ENCODE measurements at places on chromosomes 7 and 10. TPM values are rescaled to one million over a fixed set of nuclear protein-coding genes. Genes with fewer than 3 reads are reported as not detected.

- DNase-seq = no peak
These were observed 567.2 kb downstream of the ATRNL1 start for GRCh38 chr10:115660391-115660790.

GRCh38 chr7:77281780-77282478 lies 82.3 kb upstream of the FGL2 start:
- no peak for DNase-seq

DNA sequence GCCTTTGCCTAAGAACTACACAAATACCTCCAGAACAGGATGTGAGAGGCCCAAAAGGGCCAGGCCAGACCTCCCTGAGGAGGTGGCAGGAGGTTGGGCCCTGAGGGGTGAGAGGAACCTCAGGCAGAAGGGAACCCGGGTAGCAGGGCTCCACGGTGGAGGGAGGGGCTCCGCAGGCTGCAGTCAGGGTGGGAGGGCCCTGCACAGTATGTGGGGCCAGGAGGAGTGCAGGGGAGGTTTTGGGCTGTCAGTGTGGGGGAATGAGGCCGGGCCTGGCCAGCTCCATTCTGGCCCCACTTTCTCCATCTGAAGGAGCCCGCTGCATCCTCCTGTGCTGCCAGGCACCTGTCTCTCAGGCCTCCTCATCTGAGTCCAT lies 25.9 kb downstream of the DNAJB12 start:
- no peak for DNase-seq

DNA sequence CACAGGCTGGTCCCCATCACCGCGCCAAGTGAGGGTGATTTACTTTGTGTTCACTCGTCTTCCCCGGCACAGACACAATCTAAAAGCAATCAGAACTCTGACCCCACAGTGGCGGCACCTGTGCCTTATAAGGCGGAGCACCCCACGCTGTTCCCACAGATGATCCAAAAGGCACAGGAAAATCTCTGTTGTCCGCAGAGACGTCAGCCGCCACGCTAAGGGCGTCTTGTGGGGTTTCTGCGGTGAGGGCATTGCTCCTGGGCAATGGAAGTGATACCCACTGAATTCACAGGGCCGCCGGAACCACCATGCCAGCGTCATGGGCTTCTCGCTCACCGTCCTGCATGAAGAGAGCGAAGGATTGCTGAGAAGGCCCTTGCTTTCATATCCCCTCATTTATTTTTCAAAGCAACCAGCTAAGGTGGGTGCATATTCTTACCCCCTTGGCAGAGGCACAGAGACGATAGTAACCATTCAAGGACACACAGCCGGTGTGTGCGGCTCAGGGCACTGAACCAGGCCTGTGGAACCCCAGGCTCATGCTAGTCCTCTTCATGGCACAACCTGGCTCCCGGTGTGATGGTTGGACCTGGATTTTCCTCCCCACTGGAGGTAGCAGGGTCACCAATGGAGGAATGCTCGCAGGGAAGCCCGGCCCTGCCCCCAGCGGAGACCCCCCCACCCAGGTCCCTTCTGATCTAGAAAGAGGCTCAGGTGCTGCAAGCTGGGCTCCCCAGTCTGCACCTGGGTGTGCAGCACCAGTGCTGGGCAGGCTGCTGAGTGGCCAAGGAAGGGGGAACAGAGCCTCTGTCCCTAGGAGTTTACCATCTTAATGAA lies 279.0 kb downstream of the TCERG1L start:
- DNase-seq = no peak

DNA sequence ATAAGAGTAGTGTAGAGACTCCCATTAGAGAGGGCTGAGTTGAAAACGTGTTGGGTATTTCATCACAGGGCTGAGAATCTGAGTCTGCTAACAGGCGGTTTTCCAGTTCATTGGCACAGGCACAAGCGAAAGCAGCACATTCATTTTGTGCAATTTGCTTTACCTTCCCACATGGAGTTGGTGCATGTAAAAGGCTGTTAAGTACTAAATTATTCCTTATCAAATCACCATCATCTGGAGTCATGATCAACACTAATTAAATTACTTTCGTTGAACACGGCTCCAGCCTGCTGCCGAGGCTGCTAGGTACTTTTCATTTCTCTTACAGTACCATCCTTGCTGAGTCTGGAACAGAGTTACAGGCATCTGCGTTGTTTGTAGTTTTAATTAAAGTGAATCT lies 43.8 kb downstream of the ETV1 start:
- DNase-seq = no peak

DNA sequence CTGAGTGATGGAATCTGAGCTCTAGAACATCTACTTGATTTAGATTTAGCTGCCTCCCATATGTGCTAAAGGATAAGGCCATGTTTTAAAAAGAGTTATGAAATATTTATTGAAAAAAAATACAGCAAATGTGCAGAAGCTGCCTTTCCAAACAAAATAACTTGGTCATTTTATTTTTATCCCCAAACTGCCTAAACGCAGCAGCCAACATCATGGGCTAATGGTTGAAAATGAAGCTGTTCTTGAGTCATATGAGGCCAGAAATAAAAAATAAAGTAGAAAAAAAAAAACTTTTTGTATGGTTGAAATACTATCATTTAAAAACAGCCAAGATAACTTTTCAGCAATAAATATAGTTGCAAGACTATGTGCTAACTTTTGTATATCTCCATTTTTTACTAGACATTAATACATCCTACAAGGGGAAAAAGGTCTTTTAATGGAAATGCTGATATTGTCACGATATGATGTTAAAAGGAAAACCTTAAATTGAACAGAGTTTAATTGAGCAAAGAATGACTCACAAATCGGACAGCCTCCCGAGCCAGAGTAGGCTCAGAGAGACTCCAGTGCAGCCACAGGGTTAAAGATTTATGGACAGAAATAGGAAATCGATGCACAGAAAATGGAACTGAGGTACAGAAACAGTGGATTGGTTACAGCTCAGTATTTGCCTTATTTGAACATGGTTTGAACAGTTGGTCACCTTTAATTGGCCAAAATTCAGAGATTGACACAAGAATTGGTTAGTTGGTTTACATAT lies 305.8 kb downstream of the MDFIC start:
- no peak for DNase-seq

ZNF511 gene
- 39.1 TPM for total RNA-seq

CLDN15 gene
- total RNA-seq = 11.4 TPM

DNA sequence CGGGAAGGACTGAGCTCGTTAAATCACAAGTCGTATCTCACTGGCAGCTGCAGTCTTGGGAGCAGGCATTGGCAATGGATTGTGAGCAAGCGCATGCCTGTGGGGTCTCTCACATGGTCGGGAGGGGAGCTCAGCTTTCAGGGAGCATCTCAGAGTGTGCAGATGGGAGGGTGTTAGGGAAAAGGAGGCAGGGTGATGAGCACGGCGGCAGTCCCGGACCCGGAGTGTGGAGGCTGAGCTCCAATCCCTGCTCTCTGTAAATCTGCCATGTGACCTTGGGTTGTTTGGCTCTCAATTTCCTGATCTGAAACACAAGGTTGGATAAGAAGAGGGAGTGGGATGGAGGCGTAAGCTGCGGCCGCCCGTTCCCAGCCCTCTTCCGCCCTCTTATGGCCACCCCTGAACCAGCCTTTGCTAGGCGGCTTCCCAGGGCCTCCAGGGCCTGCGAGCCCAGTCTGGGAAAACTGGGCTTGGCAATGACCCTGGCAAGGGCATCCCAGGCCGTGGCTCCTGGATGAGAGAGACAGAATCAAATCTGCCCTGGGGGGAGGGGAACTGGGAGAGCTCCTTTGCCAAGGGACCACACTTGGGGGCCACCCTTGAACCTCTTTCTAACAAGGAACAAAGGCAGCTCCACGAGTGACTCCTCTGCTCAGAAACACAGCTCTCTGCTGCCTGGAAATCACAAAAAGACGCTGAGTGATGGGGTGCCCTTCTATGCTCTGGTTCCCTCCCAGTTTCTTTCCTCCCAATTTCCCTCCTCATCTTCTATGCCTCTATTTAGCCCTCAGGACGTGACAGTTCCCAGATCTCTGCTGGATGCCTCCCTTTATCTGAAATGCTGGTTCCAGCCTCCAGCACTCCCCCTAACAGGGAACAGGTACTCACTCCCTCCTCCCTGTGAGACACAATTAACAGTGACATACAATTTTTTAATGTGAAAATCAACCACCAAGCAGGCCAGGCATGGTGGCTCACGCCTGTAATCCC lies 41.7 kb upstream of the LOXL4 start:
- peak; percentile 90 for DNase-seq

DNA sequence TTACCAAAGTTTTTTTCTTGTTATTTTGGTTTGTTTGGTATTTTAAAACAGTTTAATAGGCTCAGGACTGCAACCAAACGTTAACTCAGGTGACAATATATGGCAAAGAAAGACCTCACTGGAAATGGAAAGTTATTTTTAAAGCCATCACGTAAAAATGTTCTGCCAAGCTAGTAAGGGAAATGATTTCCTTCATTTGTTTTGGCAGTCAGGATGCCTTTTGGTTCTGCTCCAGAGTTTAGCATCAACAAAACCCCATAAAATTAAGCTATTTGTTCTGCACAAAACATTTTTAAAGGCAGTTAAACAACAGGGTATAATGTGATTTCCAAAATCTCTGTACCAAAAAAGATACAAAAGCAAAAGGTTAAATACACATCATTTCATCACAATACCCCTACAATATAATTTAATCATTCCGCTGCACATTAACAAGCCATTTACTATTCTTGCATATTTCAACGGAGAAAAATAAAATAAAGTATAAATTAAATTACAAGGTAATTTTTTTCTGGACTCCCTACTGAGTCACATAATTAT lies 172.4 kb downstream of the SEMA3E start:
- no peak for DNase-seq

NKX2-3 gene
- not detected for total RNA-seq

FRAT1 gene
- 3.6 TPM for total RNA-seq

UPK3BL1 gene
- total RNA-seq = 20.6 TPM

CADPS2 gene
- total RNA-seq = 1.0 TPM

GRCh38 chr7:80533287-80533686 lies 21.4 kb upstream of the GNAT3 start:
- DNase-seq = no peak

OR6V1 gene
- not detected for total RNA-seq

DNA sequence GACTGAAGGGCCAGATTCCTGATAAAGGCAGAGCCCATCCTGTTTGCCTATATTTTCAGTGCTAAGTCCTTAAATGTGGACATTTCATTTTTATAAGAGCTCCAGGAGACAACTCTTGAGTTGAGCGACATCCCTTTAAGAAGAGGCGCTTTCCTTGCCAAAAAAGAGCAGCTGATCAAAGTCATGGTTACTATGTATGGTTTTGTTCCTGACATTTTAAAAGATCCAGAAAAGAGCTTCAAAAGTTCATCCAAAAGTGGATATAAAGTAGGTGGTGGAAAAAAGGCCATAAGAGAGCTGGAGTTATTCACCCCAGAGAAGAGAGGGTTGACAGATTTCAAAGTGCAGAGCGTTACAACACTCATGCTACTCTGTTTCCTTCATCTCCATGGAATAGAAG lies 36.7 kb downstream of the RHOBTB1 start:
- DNase-seq = no peak

GRCh38 chr10:12077580-12078180 lies 8.9 kb downstream of the DHTKD1 start:
- DNase-seq = no peak

- no peak for DNase-seq
These were observed 529 bp downstream of the CLDN3 start for GRCh38 chr7:73769481-73770001.

PLEKHS1 gene
- 0.11 TPM for total RNA-seq

GRCh38 chr7:13989126-13989948 lies at the start of gene ETV1:
Gene ETV1, minus strand, starts transcription at chr7:13989666. Its CDS starts 614 bp downstream, at chr7:13989052.
- DNase-seq = no peak

IFIT2 gene
- 8.8 TPM for total RNA-seq

INHBA gene
- total RNA-seq = 198 TPM

DNA sequence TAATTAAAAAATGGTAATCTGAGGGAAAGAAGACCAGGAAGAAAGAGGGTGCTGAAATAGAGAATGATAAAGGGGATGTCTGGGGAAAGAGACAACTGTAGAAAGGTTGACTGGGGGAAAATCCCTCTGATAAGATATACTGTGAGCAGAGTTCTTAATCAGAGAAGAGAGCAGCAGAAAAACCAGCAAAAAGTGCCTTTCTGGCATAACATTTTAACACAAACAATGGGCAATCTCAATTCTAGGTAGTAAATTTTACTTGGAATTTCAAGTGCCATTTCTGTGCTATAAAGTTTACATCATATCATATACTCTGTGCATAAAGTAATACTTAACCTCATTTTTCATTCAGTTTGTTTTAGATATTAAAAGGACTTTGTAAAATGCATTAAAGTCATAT lies 251.9 kb upstream of the HGF start:
- DNase-seq = no peak

GRCh38 chr10:133100706-133101415 lies 13.1 kb downstream of the ADGRA1 start:
- no peak for DNase-seq

DNA sequence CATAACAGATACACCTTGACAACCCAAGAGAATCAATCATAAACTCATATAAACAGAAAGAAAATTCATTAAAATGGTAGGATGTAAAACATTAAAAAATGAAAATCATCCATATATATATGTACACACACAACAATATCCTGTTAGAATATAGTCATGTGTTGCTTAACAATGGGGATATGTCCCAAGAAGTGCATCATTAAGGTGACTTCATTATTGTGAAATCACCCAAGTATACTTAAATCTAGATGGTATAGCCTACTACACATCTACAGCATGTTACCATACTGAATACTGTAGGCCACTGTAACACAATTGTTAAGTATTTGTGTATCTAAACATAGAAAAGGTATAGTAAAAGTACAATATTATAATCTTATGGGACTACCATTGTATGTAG lies 115.8 kb upstream of the TMEM168 start:
- DNase-seq = no peak

- DNase-seq = no peak
These were observed 20.4 kb upstream of the INSYN2A start for GRCh38 chr10:127216786-127217185.

MRLN gene
- not detected for total RNA-seq

DNA sequence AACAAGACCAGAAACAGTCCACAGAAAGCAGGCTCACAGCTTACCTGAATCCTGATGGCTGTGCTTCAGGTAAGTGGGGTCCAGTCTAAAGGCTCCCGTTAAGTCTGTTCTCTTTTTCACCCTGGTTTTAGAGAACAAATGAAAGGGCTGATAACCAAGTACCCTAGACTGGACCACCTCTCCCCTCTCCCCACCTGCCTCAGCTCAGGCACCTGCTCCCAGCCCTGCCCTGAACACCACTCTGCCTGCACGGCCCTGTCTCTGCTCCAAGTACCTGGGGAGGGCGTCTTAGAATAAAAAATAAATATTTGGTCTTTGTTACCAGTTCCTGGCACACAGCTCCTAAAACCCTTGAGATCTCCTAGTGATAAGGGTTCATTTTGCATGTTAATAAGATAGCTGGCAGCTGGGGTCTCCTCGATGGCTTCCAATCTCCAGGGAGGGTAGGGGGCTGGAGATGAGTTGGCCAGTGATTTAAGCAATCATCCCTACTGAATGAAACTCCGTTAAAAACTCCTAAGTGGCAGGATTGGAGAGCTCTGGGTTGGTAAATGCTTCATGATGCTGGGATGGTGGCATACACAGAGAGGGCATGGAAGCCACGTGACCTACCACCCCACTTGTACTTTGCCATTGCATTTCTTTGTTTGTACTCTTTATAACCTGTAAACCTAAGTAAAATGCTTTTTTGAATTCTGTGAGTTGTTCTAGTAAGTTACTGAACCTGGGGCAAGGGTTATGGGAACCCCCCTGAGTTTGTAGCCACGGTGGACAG lies 29.8 kb upstream of the FIGNL1 start:
- DNase-seq = no peak

- DNase-seq = no peak
These were observed 1.2 kb downstream of the GRIFIN start for GRCh38 chr7:2474813-2475677.
